ENCODE measurements at places on chromosomes 2 and 18. TPM values are rescaled to one million over a fixed set of nuclear protein-coding genes. Genes with fewer than 3 reads are reported as not detected.

The SEMA4F gene
- total RNA-seq = 7.3 TPM

The DCDC2C gene
- 1.4 TPM for total RNA-seq

DNA sequence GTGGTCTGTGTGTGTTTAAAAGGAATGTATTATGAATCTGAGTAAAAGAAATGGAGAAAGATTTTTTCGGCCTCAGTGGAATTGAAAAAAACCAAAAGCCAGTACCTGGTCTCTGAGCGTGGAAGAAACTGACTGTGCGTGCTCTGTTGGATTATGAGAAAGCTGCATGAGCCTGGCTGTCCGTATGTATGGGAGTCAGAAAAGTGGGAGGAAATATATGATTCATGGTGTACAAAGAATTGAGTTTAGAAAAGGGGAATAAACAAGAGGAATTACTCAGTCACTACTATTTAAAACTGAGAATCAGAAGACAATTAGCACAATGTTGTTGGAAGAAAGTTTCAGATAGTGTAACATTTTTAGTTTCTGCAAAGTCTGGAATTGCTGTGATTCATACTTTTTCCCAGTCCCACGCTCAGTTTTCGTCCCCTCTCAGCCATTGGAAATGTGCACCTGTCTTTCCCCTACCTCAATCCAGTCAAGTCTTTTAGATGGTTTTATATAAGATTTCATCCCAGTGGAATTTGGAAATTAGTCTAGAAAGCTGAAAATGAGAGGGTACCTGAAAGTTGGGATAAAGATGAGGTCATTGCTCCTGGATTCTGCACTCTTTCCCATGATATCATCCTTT is 66.4 kb upstream of the CHMP1B start:
- no peak for DNase-seq

- no peak for DNase-seq
Observed at GRCh38 chr2:129480790-129481189, 498.7 kb upstream of the RAB6C start.

GRCh38 chr2:121868652-121869051 is 113.2 kb downstream of the TSN start:
- DNase-seq = no peak

GRCh38 chr2:112772322-112772721 is 7.9 kb upstream of the CKAP2L start:
- no peak for DNase-seq

DNA sequence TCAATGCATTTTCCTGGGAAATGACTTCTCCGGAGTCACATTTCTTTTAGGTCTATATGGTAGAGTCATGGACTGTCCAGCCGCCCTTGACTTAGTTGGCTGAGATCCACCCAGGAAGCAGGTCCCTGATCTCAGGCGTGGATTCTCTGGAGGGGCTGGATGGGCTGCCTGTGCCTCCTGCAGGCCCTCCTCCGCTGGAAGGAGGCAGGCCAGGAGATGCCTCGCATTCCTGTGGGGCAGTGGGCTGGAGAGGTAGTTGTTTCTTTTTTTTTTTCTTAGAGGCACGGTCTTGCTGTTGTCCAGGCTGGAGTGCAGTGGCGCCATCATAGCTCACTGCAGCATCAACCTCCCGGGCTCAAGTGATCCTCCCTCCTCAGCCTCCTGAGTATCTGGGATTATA is 129.0 kb upstream of the MYCN start:
- DNase-seq = no peak

Data from omental fat pad (tissue), 4 donors.